ENCODE measurements at places on chromosomes 3 and 15.

DNA sequence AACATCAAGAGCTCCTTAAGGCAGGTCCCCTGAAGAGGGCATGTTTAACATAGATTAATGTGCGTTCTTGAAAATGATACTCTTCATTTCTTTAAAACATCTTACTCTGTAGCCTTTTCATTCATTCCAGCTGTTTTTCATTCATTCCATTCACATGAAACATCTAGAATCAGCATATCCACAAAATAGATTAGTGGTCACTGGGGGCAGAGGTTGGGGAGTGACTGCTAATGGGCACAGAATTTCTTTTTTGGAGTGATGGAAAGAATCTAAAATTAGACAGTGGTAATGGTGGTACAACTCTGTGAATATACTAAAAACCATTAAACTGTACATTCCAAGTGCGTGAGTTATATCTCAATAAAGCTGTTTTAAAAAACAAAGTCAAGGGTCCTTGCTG is 15.4 kb upstream of the CXCR6 start:
- DNase-seq, result no peak

DNA sequence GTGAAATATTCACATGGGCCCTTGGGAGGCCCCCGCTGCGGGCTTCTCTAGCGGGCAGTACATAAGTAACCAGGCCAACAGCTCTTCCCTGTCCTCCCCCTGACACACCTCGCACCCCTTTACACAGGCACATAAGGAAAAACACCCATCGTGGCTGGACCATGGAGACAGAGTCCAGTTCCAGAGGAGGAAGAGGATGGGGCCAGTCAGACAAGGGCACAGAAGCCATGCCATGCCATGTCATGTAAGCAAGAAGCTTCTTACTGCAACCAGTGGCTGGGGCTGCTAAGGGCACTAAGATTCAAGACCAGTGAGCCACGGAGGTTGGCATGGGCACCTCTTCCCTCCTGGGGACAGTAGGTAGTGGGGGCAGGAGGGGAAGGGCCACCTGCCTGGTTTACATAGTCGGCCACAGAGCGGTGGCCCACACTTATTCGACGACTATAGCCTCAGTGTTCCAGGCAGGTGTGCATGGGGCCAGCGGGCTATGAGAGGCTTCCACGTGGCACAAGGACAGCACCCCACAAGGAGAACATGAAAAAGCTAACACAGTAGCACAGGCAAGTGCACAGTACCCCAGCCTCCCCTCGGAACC is 5.7 kb upstream of the CYP11A1 start:
- no peak for DNase-seq

DNA sequence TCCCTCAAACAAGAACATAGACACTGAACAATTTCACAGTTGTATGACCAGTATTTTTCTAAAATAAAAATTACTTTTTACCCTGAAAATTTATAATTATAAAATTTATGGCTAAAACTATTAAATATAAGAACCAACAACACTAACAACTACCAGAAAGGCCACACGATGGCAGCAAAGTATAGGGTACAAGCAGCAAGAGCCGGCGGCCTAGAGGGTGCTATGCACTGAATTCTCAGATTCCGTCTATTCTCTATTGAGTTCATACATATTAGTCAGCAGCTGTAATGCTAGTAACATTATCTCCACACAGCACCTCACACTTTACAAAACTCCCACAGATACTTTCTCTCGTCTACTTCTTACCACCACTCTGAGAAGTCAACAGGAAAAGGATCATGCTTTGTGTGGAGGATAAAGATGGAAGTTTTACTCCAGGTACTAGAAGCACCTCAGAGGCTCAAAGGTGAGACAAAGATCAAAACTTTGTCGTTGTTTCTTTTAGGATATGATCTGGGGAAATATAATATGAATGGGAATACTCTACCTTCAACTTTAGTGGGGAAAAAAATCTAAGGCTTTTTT is 160.5 kb downstream of the FGF12 start:
- peak; percentile 49 for DNase-seq

DNA sequence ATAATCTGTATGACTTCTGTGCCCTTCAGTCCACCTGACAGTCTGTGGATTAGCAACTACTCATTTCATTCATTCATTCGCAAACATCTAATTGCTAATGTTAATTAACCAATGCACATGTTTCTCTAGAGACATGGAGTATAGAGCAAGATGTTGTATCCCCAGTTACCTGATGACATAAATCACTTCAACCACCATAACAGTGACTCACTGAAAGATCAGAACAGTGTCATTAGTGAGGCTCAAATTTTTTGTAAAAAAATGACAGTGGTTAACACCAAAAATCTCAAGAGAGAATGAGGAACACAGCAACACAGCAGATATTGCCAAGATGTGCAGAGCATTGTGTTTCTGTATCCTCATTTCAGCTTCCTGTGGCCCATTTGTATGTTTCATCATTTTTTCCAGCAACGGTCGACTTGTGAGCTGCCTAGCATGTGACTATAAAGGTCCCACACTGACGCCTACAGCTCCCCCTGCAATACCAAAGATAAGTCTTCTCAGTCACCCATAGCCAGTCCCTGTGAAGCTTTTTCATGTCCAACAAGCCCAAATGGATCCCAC is 3.7 kb upstream of the PLD1 start:
- peak; percentile 16 for DNase-seq

- DNase-seq, result no peak
Measured at GRCh38 chr3:133931084-133931483, 35.4 kb upstream of the RAB6B start.

DNA sequence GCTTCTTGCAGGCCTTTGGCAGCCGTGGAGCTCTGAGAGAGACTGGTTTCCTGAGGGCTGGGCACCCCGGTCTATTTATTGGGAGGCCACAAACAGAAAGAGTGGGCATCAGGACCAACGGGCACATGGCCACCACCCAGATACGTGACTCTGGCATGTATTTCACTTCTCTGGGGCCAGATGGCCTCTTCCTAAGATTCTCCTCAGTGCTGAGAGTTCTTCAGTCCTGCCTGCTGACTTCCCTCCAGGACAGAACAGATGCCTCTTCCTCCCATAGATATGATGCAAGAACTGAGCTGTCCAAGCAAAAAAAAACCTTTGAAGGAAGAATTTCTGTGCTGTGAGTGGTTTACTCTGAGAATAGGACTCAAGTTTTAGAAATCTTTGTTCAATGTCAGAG is 107.7 kb downstream of the IGF2BP2 start:
- DNase-seq, result no peak

DNA sequence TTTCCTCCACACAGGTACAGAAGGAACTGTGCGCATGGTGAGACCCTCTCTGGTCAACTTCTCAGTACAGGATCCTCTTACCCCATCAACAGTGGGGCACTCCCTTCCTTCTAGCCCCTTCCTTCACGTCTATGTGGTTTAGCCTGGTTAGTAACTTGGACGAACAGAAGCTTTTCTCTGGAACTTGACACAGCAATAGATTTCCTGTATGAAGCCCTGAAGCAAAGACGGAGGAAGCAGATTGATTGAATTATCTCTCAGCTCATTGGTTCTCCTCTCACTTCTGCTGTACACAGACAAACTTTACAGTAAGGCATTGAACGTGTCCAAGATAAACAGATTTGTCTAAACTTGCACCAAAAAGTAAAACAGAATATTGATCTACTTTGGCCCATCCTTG is at the start of gene CD200R1:
Gene CD200R1 (minus strand): TSS at position 210 of the 400 bp plus-strand sequence. CDS start 246 bp downstream, outside the sequence.
- DNase-seq, result no peak

- no peak for DNase-seq
Measured at GRCh38 chr3:107928084-107928445, 162.8 kb downstream of the CD47 start.

DNA sequence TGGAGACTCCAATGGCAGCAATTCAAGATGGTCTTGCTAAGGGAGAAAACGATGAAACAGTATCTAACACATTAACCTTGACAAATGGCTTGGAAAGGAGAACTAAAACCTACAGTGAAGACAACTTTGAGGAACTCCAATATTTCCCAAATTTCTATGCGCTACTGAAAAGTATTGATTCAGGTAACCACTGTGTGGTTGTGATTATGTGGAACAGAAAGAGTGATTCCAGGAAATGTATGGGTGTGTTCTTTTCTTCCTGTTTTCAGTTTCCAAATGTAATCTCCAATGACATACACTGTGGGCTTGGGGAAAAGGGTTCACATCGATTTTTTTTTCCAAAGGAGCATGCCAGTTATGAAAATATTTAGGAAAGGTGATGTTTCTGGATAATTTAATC is 10.9 kb downstream of the SCG3 start:
- no peak for DNase-seq

GRCh38 chr3:197017003-197017402 is 12.6 kb downstream of the MELTF start:
- DNase-seq, result no peak

DNA sequence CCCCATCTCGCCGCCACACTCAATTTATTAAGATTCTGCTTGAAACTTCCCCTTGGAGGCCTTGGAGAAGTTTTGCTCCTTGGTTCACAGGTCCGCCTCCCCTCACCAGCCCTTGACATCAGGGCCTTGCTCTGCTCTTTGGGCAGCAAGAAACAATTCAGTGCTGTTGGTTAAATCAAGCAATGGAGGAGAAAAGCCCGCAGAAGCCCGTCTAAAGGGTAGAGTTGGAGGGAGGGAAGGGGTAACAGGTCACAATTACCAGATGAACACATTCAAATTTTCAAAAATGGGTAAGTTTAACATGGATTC is 429 bp downstream of the PARP9 start:
- no peak for DNase-seq

GRCh38 chr3:170697131-170697530 is 111.3 kb upstream of the SLC7A14 start:
- no peak for DNase-seq

DNA sequence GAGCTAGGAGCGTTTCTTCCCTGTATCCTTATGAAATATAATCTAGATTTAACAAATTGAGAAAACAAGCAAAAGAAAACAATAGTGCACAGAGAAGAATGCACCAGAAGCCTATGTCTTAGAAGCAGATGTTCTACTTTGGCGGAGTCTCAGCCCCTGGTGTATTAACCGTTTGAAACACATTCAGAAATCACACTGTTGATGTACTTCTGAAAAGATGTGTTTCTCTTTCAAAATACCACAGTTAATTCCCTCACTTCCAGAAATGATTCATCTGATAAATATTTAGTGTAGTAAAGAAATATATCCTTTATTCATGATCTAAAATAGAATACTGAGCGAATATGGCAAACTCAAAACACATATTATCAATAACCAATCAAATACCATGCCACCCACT is 77.7 kb downstream of the CBLB start:
- no peak for DNase-seq

DNA sequence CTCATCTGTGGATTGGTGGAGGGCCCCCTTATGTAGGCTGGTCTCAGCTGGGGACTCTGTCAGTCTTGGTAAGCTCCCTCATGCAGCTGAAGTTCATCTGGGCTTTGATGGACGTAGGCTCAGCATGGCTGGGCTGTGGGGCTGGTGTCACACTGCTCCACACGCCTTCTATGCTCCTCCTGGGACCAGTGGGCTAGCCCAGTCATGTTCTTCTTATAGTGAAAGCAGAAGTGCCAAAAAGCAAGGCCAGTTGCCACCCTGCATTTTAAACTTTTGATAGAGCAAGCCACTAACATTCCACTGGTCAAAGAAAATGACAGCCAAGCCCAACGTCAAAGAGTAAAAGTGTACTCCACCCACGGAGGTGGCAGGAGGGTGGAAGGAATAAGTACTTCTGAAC is 165.5 kb downstream of the MEX3B start:
- DNase-seq, result no peak

- DNase-seq, result no peak
Measured at GRCh38 chr3:145704020-145704419, 457.0 kb downstream of the PLOD2 start.

- DNase-seq, result no peak
Measured at GRCh38 chr3:130395916-130396315, 50.4 kb downstream of the COL6A5 start.

DNA sequence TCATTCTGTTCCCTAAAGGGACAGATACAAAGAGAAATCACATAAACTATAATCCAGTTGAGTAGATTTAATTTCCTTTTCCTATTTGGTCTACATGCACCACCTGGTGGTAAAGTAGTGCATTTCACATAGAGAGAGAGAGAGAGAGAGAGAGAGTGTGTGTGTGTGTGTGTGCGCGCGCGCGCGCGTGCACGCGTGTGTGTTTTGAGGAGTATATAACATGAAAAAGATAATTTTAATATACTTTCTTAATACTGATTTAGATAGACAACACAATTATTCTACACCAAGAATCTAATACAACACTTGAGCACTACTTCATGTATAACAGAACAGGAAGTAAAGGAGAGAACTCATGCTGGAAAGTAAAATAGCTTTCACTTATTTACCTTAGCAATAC is 1.1 kb upstream of the FGF7 start:
- DNase-seq, result no peak

DNA sequence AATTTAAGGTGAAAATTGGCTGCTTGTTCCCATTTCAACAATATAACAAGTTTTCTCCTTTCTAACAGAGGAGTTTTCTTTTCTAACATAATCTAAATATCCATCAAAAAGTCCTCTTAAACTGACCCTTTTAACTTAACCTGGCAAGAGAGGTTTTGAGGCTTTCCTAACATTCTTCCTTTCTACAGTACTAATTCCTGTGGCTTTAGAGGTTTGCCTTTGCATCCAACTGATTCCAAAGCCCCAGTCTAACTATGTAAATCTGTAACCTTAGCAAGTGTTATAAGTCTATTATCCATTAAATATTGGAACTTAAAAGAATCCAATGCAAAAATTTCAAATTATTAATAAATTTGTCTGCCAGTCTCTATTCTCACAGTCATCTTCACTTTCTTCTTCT is 134.1 kb downstream of the ISL2 start:
- no peak for DNase-seq

DNA sequence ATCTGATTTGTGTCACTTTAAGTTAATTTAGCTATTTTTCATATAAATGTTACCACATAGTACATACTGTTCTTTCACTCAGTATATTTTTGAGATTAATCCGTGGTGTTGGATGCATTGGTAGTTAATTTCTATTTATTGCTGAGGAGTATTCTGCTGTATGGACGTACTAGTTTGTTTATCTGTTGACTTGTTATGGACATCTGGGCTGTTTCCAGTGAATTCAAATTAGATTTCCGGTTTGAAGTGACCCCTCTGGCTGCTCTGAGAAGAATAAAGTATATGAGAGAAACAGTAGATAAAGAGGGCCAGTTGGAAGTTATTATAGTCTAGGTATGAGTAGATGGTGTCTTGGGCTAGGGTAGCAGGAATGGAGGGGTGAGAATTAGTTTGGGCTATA is 15.6 kb downstream of the KAT2B start:
- DNase-seq, result no peak

GRCh38 chr15:34179234-34179633 is 30.7 kb downstream of the KATNBL1 start:
- no peak for DNase-seq

Data from stimulated activated naive CD4-positive, alpha-beta T cell treated with Interleukin-2 at 50 U/mL for 16 hours (primary cell).